ENCODE measurements at places on chromosomes 11 and 22.

DNA sequence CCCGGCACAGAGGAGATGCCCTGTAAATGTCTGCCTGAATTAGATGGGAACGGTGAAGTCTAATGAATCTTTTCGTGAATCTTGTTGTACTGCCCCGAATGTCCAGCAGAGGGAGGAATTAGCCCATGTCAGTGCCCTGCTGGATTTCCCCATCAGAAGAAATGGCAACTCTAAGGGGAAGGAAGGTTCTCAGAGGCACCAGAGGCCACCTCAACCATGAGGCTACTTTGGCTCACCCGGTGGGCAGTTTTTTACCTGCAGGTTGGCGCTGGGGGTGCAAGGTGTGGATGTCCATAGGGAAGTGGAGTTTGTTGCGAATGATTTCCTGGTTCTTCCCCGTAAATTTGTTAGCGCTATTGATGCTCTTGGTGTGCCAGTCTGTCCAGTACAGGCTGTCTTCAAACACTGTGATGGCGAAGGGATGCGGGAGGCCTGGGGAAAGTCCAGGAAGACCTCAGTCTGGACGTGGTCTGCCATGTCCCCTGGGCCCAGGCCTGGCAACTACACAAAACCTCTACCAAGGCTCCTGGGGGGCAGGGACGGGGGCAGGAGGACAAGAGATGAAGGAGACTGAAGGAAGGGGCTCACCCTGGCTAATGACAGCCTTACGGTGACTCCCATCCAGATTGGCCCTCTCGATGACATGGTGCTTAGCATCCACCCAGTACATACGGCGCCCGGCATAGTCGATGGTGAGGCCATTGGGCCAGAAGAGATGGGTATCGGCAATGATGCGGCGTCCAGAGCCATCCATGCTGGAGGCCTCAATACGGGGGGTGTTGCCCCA lies 28.5 kb downstream of the LRP4 start:
- DNase-seq, result peak; percentile 30

- DNase-seq, result no peak
Observed at GRCh38 chr11:61164606-61165424, 3.6 kb upstream of the VPS37C start.

DNA sequence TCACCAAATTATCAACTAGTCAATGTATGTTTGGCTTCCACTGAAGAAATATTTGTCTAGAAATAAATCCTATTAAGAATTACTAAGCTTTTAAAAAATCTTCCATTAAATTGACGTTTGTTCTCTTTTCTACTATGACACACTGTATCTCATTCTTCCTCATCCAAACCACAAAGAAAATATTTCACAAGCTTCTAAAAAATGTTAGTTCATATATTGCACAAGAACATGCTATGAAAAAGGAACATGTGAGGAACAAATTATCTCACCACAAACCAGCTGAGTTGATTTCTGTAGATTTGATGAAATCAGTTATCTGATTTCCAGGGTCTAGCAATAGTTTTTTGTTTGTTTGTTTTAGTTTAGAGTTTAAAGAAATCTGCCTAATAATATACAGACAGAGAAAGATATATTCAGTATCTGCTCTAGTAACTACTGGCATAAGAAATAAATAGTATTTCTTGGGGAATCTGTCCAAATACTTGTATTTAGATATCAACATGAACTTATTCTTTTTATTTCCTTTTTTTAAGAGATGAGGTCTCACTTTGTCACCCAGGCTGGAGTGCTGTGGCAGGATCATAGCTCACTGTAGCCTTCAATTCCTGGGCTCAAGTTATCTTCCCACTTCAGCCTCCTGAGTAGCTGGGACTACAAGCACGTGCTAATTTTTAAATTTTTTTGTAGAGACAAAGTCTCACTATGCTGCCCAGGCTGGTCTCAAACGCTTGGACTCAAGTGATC lies 161.7 kb downstream of the ATG16L2 start:
- DNase-seq, result no peak

DNA sequence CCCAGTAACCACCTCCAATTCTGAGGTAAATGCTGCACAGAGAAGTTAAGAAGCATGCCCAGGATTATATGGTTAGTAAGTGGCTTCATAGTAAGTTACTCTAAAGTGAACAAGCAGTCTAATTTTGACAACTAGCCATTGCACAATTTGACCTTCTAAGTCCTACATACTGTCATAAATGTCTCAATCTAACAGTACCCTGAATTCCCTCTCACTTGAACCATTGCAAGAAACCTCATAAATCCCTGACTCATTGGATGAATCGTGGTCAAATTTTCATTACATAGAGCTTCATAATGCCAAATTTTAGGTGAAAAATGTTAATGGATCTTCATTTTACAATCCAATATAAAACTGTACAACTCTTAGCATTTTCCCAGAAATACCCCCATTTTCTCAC lies 217.3 kb upstream of the GRIA4 start:
- DNase-seq, result no peak

DNA sequence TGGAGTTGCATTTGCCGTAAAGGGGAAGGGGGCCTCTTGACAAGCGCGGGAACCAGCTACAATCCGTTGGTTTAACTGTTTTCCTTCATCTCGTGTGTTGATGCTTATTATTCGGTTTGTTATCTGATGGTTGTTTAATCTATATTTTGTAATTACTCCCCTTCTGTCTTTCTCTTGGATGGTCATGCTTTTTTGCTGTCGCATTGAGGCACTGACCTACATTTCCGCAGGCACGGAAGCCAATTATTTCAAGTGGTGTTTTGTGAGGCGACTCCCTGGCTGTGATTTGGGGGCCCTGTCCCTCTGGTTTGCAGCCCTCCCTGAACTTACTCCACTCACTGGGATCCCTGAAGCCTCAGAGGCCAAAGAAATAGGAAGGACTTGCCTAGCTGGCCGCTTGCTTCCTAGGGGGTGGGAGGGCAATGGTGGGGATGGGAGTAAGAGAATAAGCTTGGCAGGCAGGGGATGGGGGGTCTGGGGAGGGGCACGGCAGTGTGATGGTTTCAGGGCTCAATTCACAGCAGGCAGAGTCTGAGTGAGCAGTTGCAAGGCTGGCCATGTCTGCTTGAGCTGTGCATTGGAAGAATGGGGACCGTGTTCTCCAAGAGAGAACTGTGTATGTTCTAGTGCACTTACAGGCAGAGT lies 165.8 kb upstream of the B3GAT1 start:
- no peak for DNase-seq
